ENCODE measurements at places on chromosomes 2 and 18.

DNA sequence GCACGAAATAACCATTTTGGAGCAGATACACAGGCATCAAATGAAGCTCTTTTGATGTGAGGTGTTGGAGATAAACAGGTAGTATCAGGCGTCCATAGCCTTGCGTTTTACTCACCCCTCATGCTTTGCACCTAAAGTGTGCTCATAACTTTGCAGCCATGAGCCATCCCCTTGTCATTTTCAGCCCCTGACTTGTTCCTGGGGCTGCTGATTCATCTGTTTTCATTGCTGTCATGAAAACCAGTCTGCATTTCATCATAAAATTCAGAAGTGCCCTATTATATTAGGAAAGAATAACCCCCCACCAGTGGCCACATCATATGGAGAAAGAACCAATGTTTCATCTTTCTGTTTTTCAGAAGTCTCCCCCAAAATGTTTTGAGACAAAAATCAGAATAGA lies 329.7 kb upstream of the NRP2 start:
- DNase-seq = no peak

DNA sequence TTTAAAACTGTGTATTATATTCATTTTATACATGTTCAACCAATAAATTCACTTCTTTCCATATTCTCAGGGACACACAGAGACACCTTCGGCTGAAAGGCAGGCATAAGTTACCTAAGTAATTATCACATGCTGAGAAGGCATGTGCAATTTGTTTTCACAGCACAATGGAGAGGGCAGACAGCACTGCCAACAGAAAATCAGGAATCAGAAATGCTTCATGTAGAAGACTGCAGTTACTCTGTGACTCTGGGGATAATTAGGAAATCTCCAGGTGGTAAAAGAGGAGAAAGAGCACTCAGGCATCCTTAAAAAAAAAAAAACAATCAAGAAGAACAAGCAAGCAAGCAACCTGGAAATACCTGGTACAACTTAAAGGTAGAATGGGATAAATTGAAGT lies 49.3 kb downstream of the DSEL start:
- DNase-seq = no peak

DNA sequence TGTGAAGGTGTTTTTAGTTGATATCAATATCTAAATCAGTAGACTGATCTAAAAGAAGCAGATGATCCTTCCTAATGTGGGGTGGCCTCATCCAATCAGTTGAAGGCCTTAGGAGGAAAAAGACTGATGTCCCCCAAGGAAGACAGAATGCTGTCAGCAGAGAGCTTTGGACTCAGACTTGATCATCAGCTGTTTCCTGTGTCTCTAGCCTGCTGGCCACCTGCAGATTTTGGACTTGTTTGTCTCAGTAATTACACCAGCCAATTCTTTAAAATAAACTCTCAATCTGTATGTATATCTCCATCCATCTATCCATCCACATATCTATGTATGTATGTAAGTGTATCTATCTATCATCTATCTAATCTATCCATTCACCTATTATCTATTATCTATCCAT lies 301.3 kb downstream of the LPIN1 start:
- no peak for DNase-seq

DNA sequence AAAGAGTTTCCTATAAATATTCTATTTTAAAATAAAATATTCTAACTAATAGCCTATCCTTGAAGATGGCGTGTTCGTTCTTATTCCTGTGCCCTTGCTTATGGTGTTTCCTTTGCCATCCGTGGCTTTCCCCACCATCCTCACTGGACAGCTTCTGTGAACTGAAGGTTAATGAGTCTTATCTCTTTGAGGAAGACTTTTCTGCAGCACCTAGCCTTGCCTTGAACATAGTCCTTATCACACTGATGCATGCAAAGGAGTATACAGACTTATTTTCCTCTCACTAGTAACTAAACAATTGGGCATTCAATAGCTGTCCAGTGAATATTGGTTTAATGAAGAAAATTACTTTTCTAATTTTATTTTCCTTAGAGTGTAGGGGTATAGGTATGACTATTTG lies 88.1 kb downstream of the GULP1 start:
- no peak for DNase-seq

GRCh38 chr2:39127973-39128372 lies 7.1 kb upstream of the SOS1 start:
- DNase-seq = no peak

GRCh38 chr2:134234535-134234934 lies 19.3 kb upstream of the MGAT5 start:
- no peak for DNase-seq

GRCh38 chr18:79962311-79962710 lies 2.1 kb upstream of the HSBP1L1 start:
- no peak for DNase-seq

DNA sequence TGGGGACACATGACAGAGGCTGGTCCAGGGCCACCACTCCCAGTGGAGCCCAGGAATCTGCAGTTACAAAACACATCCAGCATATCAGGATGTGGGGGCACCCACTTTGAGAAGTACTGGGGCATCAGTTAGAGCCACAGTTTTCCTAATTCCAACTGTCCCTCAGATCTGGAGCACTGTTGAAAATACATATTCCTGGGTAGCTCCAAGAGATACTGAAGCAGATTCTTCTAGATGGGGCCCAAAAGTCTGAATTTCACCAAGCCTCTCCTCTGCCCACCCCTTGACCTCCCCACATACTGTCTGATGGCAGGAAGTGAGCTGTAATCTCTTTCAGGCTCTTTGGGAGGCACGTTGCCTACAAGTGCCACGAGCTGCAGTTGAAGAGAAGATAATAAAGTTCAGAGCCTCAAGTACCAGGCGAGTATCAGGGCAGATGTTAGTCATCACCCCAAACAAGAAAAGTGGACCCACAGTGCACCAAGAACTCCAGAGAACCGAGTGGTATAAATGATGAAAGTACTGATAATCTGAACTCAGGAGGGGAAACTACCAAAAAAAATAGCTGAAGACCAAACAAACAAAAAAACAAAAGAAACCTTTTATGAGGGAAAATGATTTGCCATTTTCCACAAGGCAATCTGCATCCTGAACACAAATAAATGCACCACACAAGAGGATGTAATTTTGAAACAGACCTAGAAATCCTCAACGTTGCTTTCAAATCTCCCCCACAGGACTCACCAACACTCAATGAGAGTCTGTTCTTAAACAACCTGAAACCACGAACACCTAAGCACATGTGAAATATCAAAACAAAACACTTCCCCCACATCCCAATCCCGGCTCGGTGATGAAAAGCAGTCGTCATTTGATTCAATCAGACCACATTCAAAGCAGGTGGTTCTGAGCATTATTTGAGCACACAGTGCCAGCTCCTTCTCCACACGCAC lies 98.7 kb downstream of the TCF4 start:
- DNase-seq = peak; percentile 13

GRCh38 chr2:127095367-127095641 lies 11.7 kb downstream of the BIN1 start:
- DNase-seq = no peak

- DNase-seq = no peak
These were observed 33.0 kb downstream of the FHOD3 start for GRCh38 chr18:36330435-36331052.

DNA sequence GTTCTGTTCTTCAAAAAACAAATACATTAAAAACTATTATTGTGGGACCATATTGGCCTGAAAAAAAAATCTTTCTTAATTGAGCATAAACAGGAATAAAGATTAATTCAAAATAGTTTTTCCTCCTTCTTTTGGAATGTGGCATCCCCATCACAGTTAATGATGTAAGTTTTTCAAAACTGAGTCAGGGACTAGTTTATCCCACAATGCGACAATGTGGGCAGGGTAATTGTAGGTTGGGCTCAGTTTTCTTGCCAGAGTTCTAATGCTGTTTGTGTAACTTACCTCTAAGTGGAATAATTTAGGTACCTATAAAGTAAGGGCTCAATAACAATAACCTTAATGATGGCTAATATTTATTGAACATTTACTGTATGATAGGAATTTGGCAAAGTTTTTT lies 82.0 kb downstream of the PMS1 start:
- DNase-seq = no peak

GRCh38 chr2:70569559-70569958 lies 15.9 kb upstream of the TGFA start:
- no peak for DNase-seq
